ENCODE measurements at places on chromosomes 2 and 18.

- DNase-seq: peak; percentile 3
These were observed 6.9 kb upstream of the FLACC1 start for GRCh38 chr2:201363857-201364560.

DNA sequence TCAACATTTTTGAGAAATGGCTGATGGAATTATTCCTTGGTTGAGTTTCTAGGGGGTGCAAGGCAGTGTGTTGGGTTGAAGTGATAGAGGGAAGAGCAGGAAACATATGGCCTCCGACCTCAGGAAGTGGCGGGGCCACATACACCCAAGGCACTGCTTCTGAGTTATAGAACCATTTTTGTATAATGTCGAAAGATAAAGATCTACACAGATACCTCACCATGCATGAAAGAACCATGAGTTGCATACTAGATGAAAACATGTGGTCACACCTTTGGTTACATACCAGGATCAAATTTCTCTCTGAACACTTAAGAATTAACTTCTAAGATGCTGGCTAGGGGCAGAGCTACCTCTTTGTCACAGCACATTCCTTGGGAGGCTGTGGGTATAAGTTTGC is 23.2 kb downstream of the LAMA3 start:
- DNase-seq: no peak

GRCh38 chr18:3898861-3899613 is 449.1 kb downstream of the TGIF1 start:
- DNase-seq: no peak

GRCh38 chr2:206324869-206325268 is 50.4 kb downstream of the ZDBF2 start:
- DNase-seq: no peak

DNA sequence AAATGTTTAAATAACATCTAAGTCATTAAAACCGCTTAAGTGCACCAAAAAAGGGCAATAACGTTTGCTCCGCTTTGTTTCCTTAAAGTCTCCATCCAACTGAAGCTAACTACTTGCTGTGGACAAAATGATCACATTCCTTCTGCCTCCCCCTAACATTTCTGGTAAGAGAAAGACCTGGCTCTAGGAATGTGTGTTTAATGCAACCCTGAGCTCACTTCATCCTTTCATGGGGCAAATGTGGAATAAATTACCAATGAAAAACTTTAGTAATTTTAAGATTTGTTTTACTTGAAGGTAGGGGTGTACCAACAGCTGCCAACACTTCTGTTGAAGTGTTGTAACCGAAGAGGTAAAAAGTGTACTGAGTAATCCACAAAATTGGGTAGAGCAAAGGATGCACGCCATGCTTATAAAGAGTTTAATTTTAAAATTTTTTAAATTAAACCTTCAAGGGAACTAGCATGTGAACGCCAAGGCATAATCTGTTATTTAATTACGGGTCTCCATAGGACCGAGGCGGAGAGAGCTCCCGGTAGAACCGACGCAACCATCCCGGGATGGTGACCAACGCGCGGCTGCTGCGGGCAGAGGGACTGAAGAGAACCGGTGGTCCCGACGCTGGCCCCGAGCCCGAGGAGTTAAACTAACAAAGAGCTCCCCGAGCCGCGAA is 1.1 kb downstream of the HNRNPLL start:
- no peak for DNase-seq

DNA sequence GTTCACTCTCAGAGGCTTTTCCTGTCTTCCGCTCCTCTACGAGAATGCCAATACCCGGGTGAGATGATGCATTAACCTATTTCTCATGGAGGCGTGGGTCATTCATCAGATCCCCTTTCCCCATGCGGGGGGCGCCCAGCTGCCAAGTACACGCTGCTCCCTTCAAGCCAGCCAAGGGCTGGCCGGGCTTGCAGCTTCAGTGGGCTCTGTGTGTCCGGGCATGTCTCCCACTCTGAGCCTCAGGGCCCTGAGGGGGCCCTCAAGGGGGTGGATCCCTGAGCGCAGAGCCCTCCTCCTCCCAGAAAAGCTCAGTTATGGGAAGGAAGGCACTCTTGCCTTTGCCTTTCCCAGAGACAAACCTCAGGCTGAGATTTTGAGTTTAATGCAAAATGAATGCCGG is 431.8 kb upstream of the MYT1L start:
- no peak for DNase-seq

DNA sequence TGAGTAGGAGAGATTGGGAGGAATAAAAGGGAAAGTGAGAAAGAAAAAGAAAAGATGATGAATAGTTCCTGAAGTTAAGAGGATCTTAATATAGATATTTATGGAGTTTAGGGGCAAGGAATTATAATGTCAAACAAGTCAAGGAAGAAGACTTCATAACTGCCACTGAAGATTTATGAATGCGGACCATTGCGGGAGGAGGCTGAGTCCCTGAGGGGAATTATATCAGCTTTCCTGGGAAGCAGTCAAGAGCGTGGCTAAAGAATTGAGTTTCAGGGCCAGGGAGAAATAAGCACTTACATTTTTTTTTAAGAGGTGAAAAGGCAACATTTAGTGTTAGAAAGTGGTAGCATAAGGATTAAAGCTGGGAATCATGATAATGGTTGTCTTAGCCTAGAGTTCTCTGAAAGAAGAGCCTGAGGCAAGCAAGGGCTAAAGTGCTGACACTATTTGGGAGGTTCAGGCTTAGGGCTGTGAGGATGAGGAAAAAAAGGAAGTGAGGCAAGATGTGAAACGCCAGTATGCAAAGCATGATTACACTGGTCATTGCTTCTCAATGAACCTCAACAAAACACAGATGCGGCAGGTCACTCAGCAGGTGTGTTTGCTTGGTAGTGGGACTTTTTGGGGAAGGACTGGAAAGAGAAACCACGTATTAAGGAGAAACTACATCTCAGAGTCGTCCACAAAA is 217.1 kb downstream of the SLC4A3 start:
- no peak for DNase-seq

DNA sequence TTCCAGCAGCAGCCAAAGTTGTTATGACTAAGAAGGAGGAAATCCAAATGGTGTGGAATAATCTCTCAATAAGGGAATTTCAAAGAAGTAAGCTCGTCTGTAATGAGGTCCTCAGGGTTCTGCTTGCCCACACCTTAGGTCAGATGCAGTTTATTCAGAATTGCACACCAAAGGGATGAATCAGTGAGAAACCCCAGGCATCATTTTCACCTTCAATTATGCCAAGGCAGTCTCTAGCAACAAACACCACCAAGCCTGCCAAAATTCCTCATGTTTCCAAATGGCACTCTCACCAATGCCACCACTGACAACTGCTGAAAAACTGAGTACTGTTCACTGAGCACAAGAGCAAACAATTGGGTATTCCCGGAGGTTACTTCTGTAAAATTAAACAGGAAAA is 43.6 kb downstream of the KCNG3 start:
- DNase-seq: no peak

DNA sequence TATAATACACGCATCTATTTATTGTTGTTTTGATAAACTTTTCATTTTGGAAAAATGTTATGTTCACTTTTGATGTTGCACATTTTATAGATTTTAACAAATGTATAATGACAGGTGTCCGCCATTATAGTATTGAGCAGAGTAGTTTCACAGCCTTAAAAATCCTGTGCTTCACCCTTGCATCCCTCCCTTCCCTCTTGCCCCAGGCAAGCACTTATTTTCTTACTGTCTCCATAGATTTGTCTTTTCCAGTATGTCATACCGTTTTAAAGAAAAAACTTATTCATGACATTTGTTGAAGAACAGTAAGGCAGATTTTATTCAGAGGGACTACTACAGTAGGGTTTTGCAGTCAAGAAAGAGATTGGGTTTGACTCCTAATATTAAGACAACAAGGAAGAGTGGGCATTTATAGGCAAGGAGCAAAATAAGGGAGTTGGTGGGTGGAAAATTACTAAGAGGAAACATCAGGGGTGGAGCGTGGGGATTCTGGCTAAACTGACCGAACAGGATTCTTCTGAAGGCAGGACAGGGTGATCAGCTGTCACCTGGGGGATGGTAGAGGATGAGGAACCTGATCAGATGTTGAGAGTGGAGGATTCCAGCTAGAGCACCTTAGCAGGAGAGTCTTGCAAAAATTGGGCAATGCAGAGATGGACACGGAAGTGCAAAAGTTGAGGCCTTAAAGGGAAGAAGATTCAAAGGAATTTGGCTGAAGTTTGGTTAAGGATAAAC is 108.8 kb downstream of the NCK2 start:
- DNase-seq: no peak

GRCh38 chr18:26453386-26453901 is 94.9 kb downstream of the KCTD1 start:
- DNase-seq: no peak
